A549 treated with CORT108297 at 1 μM for 4 hours (cell line): ENCODE measurements at places on chromosomes 7 and 10. TPM values are rescaled to one million over a fixed set of nuclear protein-coding genes. Genes with fewer than 3 reads are reported as not detected.

Gene SAP25
- 0.50 to 1.3 TPM (median 0.55 TPM) in 5 replicates for total RNA-seq

Gene BMPR1A
- 20.4 to 27.4 TPM (median 23.7 TPM) in 5 replicates for total RNA-seq

Gene EPDR1
- total RNA-seq = 73.7 to 89.0 TPM (median 76.8 TPM) in 5 replicates

Gene AGAP6
- total RNA-seq = 7.7 to 10.0 TPM (median 9.3 TPM) in 5 replicates

Gene GPNMB
- total RNA-seq = 1.7 to 2.7 TPM (median 2.5 TPM) in 5 replicates

Gene RAB18
- total RNA-seq = 77.3 to 105 TPM (median 80.2 TPM) in 5 replicates

Gene VAX1
- total RNA-seq = 1.0 to 1.9 TPM (median 1.6 TPM) in 5 replicates

Gene SMNDC1
- total RNA-seq = 43.8 to 54.0 TPM (median 46.1 TPM) in 5 replicates

Gene TAC1
- not detected in 5 replicates for total RNA-seq

Gene BLNK
- total RNA-seq = not detected in 5 replicates

Gene METTL2B
- 22.0 to 26.5 TPM (median 25.2 TPM) in 5 replicates for total RNA-seq

Gene CYP2C18
- total RNA-seq = 0.07 to 0.12 TPM (median 0.11 TPM) in 4 of 5 replicates, not detected in the other

Gene ADK
- total RNA-seq = 31.1 to 36.2 TPM (median 33.2 TPM) in 5 replicates

Gene CALML3
- total RNA-seq = 0.02 TPM in 1 of 5 replicates, not detected in the others

Gene ACTL6B
- total RNA-seq = not detected in 5 replicates

Gene ELN
- total RNA-seq = 0.05 to 0.13 TPM (median 0.08 TPM) in 5 replicates

Gene PON3
- 31.2 to 39.6 TPM (median 33.8 TPM) in 5 replicates for total RNA-seq

Gene AKR1C3
- 1,149 to 1,243 TPM (median 1,192 TPM) in 5 replicates for total RNA-seq

Gene ITIH5
- total RNA-seq = 0.06 to 0.16 TPM (median 0.08 TPM) in 5 replicates

Gene DOCK4
- total RNA-seq = 3.7 to 6.3 TPM (median 5.6 TPM) in 5 replicates

Gene CRTAC1
- 1.2 to 1.9 TPM (median 1.4 TPM) in 5 replicates for total RNA-seq

Gene GPRIN2
- 26.2 to 47.1 TPM (median 37.6 TPM) in 5 replicates for total RNA-seq

Gene RNLS
- total RNA-seq = 8.0 to 9.6 TPM (median 8.7 TPM) in 5 replicates

Gene CYP3A7
- total RNA-seq = 0.06 TPM in 1 of 5 replicates, not detected in the others

Gene FAM24B
- 14.1 to 15.2 TPM (median 15.0 TPM) in 5 replicates for total RNA-seq

Gene CALML5
- not detected in 5 replicates for total RNA-seq

Gene SPDYE2
- not detected in 5 replicates for total RNA-seq

Gene STMP1
- 29.9 to 34.8 TPM (median 30.6 TPM) in 5 replicates for total RNA-seq

Gene CPA2
- 0.09 to 0.13 TPM in 2 of 5 replicates, not detected in the others for total RNA-seq

Gene JCAD
- 7.8 to 10.1 TPM (median 8.2 TPM) in 5 replicates for total RNA-seq

Gene TMEM176B
- total RNA-seq = 0.12 to 0.13 TPM in 2 of 5 replicates, not detected in the others

Gene NPC1L1
- 0.01 to 0.08 TPM (median 0.06 TPM) in 5 replicates for total RNA-seq

Gene IDI2
- 0.06 TPM in 1 of 5 replicates, not detected in the others for total RNA-seq

Gene PNLIP
- not detected in 5 replicates for total RNA-seq

Gene HOXA4
- 1.5 to 2.7 TPM (median 2.3 TPM) in 5 replicates for total RNA-seq

Gene TDRD1
- total RNA-seq = not detected in 5 replicates

Gene NUTM2A
- 0.03 to 0.14 TPM (median 0.09 TPM) in 5 replicates for total RNA-seq

Gene HYAL4
- total RNA-seq = not detected in 5 replicates

Gene HOXA6
- 1.5 to 2.2 TPM (median 1.8 TPM) in 5 replicates for total RNA-seq

Gene H2BK1
- not detected in 5 replicates for total RNA-seq

Gene FAM20C
- 29.0 to 46.3 TPM (median 41.5 TPM) in 5 replicates for total RNA-seq

Gene GPR37
- total RNA-seq = 0.36 to 0.68 TPM (median 0.47 TPM) in 5 replicates

Gene ANKRD2
- total RNA-seq = 3.6 to 6.0 TPM (median 4.7 TPM) in 5 replicates

Gene TEX36
- not detected in 5 replicates for total RNA-seq

Gene WEE2
- total RNA-seq = 0.03 TPM in 1 of 5 replicates, not detected in the others
